ENCODE measurements at places on chromosomes 5 and 9. TPM values are rescaled to one million over a fixed set of nuclear protein-coding genes. Genes with fewer than 3 reads are reported as not detected.

- DNase-seq, result no peak
These were observed 736 bp upstream of the HSD17B4 start for GRCh38 chr5:119451561-119451960.

- no peak for DNase-seq
These were observed 3.1 kb downstream of the OLFM1 start for GRCh38 chr9:135090547-135090946.

DNA sequence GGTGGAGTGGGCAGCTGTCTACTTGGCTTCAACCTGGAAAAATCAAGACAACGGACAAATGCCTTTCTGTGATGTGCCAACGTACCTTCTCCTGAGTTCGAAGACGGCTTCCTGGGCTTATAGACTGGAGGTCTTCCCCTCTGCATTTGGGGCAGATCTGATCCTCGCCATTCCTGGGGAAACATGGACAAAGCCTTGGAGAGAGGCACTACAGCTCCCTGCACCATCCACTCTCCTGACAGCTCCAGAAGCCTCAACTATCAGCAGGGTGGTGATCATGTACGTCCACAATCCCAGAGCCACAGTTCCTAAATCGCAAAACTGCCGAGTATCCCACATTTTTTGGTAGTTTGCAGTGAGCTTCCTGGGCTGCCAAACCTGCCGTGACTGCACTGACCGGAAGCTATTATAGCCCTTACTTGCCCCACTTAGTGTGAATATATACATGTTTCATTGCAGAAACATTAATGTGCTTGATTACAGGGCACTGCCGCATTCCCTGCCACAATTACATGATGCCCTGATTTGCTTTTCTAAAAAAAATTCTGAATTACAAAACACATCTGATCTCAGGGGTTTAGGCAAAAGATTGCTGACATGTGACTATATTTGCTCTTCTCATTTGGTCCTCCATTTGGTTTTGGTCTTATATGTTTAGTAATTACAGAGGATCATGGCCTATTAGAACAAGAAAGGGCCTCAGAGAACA lies 2.8 kb downstream of the TRAF1 start:
- DNase-seq, result no peak

The KIF20A gene
- total RNA-seq, result 22.4 TPM

The AFF4 gene
- total RNA-seq, result 26.4 TPM

DNA sequence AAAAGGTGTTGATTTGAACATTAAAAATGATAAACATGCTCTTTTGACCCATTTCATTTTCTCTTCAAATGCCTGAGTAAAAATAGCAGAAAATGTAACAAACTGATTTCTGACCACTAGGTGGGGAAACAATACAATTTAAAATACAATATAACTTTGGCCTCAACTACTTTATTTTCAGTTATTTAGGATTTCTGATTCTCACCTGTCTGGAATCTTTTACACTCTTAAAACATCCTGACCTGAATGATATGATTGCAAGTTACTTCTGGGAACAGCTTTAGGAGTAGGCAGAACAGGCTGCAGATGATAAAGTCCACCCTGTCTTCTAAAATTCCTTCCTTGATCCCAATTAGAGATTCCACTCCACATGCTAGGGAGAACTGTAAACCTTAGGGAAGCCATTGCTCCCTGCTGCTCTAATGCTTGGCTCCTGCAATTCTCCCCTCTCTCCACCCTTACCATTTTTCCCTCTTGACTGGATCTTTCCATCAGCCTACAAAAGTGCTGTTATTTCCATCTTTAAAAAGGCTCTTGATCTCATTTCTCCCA lies 70.3 kb downstream of the FYB1 start:
- DNase-seq, result peak; percentile 46

The GPRIN1 gene
- 4.5 TPM for total RNA-seq

DNA sequence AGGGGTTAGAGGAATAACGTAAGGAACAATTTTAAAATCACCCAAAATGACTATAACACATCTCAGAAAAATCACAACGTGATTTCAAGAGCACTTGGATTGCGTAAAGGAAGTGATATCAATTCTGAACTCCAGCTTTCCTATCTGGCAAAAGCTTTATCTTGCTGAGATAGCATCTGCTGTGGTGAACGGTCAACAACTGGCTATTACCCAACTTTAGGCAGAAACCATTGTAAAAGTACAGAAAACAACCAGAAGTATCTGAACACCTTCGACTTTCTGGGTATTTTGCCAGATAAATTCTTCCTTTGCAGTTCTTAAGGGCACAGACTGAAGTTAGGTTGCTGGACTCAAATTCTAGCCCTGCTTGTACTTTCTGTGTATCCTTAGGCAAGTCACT lies 9.2 kb downstream of the ABLIM3 start:
- DNase-seq, result peak; percentile 88

DNA sequence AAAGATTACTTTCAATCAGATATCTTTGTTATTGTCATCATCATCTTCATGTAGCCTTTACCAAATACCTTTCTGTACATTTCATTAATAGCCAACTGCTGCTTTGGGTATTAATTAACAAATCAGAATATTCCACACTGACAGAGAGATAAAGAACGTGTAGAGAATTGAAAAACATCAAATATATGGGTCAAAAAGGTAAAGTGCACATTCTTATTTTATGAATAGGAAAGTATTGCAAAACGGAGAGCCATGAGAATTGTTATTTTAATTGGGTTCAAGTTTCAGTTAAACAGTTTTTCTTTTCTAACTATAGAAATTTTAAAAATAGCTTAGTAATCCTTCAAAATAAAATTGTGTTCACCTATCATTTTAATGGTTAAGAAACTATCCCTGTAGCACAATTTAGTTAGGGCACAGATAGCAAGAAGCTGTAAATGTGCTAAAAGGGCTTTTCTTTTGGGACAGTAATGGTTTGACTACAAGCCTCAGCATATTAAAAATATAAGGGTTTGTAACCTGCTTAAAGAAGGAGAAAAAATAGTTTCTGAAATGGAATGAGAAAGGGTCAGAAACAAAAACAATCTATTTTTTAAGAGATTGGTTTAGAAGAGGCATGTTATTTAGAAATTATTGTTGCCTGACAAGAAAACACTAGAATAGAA lies 62.9 kb downstream of the PDE4D start:
- DNase-seq, result no peak

- DNase-seq, result no peak
These were observed 516.8 kb downstream of the PSAT1 start for GRCh38 chr9:78813602-78814180.

DNA sequence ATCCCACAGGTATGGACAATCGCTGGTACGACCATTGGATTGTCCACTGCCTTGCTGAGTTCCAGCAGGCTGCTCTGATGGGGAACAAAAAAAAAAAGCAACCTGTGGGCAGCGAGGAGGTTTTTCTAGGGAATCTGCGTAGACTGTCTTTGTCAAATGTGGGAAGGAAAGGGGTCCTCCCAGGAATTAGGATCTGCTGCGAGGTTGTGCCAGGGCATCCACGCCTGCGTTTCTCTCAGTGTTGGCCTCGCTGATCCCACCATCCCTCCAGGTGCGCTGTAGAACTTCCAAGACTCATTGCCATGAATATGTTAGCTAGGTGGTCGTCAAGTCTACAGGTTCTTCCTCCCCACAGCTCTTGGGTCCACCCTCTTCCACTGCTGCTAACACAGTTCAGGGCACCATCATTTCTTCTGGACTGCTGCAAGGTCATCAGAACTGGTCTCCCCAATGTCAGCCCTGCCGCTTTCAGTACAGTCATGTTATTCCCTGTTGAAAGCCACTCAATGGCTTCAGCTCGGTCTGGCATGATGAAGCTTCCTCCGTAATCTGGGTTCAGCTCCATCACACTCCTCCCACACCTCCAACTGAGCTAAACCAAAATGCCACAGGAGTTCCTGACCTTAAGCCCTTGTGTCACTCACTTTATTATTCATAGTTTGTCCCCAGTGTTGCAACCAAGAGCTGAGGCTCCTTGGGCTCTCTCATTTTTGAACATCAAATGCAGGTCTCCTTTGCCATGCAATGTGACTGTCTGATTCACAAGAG lies 79.5 kb upstream of the DMRT1 start:
- no peak for DNase-seq

The TMEM38B gene
- 5.1 TPM for total RNA-seq

The ROR2 gene
- total RNA-seq, result not detected

The TRPM3 gene
- 0.13 TPM for total RNA-seq

DNA sequence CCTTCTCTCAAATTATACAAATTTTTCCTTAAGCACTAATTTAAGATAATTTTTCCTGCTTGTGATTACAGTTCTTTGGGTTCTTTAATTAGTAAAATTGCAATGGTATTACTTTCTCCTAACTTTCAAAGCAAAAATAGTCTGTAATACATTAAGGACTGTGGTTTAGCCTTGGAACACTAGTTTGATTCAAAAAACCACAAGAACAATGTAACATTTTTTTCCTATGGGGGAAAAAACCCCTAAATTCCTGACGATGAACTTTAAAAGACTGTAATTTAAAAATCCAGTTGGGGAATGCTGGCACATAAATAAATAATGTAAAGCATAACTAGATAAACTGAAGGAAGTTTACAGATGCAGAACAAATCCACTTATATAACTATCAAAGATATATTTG lies 65.3 kb downstream of the CDC14B start:
- no peak for DNase-seq

DNA sequence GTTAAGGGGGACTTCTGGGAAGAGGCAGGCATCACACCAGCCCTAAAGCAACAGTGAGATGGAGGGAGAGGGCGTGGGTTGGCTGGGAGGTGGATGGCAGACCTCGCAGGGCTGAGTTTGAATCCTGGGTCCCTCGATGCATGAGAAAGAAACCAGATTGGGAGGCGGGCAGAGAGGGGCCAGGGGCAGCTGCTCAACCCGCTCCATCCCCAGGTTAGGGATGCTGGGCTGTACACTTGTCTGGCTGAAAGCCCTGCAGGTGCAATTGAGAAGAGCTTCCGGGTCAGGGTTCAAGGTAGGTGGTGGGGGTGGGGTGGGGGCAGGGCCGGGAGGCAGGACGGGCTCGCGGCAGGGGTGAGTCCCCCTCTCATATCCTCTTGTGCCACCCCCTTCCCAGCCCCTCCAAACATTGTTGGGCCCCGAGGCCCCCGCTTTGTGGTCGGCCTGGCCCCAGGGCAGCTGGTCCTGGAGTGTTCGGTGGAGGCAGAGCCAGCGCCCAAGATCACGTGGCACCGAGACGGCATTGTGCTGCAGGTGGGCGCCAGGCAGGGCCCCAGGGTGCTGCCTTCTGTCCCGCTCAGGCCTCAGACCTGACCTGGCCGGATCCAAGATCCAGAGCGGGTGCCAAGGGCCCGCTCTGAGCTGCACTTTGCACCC lies 49.8 kb upstream of the ASS1 start:
- no peak for DNase-seq

GRCh38 chr5:85452322-85453025 lies 1067.8 kb upstream of the EDIL3 start:
- no peak for DNase-seq

The IPO11 gene
- 98.2 TPM for total RNA-seq

The CXCL14 gene
- total RNA-seq, result under 0.01 TPM

- DNase-seq, result no peak
These were observed 656.3 kb upstream of the ZNF608 start for GRCh38 chr5:125402787-125403186.

Measured in dermis microvascular lymphatic vessel endothelial cell (primary cell).